Left lung (tissue), 14 donors: ENCODE measurements at places on chromosomes 2 and 18.
A peak's percentile ranks its signal among the peaks of the same experiment; 100 is the strongest.

GRCh38 chr2:67186326-67186725 lies 210.8 kb upstream of the ETAA1 start:
- DNase-seq, result no peak

- DNase-seq, result no peak
These were observed 988.3 kb upstream of the GYPC start for GRCh38 chr2:125667630-125668029.

DNA sequence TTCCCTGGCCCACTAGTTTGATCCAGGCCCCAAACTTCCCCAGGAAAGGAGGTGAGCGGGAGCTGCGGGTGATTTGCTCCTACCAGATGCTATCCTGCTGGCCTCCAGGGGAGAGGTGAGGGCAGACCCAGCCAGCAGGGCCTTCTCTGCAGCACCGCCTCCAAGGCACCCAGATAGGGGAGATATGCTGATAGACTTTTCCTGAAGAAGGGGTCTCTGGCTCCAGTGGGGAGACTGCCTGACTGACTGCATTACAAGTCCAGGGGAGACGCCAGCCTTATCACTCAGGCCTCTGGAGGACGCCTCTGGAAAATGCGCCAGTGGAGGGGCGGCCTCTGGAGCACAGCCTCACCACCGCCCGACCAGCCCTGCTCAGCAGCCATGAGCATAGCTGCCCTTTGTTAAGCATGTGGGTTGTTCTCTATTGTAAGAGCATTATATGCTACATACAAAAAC lies 60.6 kb upstream of the SMAD7 start:
- DNase-seq, result peak; percentile 25

DNA sequence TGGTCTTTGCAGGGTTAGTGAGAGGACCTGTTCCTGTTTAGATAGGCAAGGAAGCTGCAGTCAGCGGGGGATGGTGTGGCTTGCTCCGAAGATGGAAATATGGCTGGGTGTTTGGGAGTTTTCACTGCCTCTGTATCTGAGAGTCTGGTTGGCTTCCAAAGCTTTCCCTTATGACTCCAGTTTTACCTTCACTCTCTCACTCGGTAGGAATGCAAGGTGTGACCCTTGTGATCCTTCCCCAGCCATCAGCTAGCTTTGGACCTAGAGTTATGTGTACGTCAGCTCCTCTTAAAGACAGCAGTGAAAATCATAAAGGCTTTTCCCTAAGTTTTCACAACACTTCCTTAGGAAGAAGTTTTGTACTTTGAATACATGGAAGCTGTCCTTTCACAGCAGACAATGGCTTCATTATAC lies 35.5 kb upstream of the TMEM87B start:
- DNase-seq, result no peak

DNA sequence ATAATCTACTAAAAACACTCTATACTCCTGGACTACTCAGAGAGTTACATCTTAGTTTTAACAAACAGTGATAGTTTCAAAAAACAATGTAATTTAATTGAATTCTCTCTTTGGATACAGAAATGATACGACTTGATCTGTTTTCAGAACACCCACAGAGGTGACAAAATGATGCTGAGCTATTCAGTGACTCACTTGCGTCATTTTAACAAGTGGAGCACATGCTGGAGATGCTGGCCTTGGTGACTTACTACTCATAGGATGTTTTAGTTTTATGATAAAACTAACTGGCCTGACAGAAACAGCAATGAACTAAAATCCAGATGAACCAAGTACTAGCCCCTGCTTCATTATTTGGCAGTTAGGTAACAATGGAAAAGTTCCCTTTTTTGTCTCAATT lies 101.3 kb upstream of the ITGB6 start:
- no peak for DNase-seq

DNA sequence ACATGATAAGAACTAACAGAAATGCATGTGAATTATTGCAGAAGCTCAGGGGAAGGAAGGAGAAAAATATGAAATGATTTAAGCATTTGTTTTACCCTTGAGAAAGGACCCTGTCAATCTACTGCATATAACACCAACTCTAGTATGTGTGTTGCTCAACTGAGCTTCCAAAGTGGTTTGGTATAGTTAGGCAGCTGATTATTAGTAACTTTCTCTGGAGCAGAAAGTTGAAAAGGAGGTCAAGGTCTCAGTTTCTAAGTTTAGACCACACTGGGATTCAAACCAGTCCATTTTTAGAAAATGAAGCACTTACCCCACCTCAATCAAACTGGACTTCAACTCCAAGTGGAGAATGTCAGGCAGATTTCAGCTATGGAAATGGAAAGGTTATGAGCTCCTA lies 123.3 kb upstream of the CDC42EP3 start:
- no peak for DNase-seq

DNA sequence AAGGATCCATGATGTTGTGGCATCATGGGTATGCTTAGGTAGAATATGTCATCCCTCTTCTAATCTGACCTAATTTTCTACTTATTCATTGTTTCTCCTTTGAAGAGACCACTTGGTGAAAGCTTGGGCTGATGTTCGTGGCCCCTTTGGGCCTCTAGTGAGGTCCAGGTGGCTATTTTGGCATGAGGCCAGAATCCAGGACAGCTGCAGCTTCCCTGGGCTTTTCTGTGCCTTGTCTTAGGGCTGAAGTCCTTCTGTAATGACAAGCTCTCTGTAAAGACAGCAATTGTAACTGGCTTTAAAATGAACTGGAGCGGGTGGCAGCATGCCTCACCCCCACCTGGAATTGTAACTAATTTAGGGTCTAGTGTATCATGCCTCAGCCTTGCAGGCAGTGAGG lies 15.6 kb upstream of the MC2R start:
- no peak for DNase-seq

DNA sequence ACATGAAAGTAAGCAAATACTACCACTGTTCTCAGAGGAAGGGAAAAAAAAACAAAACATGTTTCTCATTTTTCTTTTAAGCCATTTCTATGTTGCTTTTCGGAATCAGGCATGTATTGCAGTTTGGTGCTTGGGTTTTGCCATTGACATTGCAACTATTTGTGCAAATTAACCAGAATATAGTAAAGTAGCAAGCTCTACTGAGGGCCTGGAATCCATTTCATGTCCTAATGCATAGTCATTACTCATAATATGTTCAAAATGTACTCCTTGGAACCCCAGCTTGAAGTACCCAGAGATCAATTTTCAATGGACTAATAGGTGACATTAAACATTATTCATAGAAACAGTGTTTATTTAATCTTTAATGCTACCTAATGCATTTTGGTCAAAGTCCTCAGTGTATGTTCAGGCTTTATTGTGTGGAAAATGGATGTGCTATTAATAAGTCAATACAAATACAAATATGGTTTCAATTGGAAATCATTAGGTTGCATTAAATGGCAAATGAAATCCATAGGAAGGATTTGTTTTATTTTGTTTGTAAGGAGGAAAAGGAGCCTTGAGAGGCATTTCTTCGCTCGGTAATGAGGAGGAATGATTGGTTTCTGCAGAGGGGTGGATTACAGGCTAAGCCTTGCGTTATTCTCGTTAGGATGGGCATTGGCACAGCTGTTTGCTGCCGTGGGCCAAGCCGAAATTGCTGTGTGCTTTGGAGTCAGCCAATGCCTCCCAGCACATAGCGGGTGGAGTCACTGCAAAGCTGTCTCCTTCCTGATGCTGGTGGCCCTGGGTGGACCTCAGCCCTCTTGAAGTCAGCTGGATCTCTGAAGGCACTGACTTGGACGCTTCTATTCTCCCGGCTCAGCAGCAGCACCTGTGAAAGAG lies 56.4 kb downstream of the MYCN start:
- DNase-seq, result no peak

DNA sequence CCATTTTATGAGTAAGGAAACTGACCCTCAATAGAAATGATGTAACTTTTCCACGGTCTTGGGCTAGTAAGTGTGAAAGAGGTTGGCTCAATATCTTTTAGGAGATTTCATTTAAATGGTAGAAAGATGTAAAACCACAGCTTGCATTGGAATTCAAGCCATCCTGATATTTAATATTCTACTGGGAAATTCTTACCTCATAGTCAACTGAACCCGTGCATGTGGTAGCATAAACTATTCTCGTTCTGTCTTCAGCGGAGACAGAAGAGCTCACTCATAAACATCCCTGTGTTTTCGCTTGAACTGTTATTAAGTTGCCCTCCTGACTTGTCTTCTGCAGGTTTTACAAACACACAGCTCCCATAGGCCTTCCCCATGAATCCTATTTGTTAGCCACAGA lies 8.5 kb upstream of the SPATS2L start:
- no peak for DNase-seq

DNA sequence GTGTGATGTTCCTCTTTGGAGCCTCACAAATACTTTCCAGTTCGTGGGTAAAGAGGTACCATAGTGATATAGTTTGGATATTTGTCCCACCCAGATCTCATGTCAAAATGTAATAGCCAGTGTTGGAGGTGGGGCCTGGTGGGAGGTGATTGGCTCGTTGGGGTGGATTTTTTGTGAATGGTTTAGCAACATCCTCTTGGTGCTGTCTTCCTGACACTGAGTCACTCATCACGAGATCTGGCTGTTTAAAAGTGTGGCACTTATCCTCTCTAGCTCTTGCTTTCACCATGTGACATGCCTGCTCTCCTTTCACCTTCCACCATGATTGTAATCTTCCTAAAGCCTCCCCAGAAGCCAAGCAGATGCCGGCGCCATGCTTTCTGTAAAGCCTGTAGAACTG lies 3.0 kb upstream of the CCDC93 start:
- DNase-seq, result no peak

GRCh38 chr2:227739351-227739750 lies 6.3 kb upstream of the SCYGR8 start:
- no peak for DNase-seq

DNA sequence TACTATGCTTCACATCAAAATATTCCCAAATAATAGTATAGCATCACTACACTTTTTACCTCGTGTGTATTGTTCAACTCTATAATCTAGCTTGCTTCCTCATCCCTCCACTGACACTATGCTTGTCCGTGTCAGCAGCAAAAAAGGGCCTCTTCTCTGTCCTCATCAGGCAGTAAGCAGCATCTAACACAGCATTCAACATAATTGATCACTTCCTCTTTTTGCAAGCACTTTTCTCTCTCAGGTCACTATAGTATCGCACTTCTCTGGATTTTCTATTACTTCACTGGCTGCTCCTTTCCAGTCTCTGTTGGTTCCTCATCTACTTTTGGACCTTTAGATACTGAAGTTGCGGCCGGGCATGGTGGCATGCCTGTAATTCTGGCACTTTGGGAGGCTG lies 64.9 kb upstream of the ZSWIM2 start:
- no peak for DNase-seq

- no peak for DNase-seq
These were observed 98.7 kb downstream of the FHOD3 start for GRCh38 chr18:36396190-36396589.

GRCh38 chr2:71589763-71590162 lies 136.4 kb downstream of the DYSF start:
- no peak for DNase-seq

DNA sequence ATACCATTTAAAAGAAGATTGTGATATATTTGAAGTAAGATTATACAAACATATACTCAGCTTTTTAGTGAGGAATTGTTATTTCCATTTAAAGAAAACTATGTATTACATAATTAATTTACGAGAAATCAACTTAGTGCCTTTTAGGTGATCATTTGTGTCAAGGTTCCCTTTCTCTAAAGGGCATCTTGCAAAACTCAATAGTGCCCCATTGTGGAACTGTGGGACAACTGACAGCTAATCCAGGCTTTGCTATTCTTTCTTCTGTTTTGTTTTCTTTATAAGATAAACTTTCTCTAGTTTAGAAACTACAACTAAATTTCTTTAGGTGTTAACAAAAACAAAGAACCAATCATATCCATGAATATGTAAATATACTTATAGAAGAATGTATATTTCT lies 24.3 kb upstream of the VIT start:
- no peak for DNase-seq

- no peak for DNase-seq
These were observed 43.8 kb downstream of the KANSL3 start for GRCh38 chr2:96594282-96594681.

DNA sequence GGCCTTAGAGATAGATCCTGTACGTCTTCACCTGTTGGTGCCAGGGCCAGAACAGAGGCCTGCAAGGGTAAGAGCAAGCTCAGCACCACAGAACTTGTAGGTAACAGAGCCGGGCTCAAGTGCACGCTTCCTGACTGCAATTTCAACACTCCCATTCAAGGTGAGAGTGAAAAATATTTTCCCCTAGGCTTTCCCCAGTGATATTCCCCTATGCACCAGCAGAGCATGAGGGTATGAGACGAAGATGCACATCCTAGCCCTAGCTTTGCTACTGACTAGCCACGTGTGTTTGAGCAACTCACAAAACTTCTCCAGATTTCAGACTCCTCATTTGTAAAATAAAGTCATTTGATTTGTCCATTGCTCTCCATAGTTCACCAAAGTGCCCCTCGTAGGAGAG lies 411.6 kb downstream of the ZNF521 start:
- no peak for DNase-seq

GRCh38 chr2:439556-440402 lies 151.9 kb upstream of the ALKAL2 start:
- peak; percentile 84 for DNase-seq

DNA sequence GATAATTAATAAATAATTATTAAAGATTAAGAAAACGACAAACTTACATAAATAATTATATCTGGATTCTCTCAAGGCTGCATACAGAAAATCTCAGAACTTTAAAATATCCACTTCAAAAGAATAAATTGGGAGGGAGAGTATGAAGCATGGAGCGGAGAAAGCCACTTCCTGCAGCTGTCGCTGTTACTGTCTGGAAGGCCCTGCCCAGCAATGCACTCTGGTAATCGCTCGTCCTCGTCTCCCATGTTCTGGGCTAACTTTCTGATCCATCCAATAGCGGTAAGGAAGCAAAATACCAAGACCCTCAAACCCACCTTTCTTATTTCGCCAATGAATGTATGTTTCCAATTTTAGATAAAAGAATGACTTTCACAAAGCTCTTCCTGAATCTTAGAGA lies 26.7 kb downstream of the CYRIA start:
- no peak for DNase-seq

- DNase-seq, result no peak
These were observed 35.2 kb downstream of the HS1BP3 start for GRCh38 chr2:20615466-20616241.

- no peak for DNase-seq
These were observed 263.8 kb downstream of the TCF4 start for GRCh38 chr18:55324166-55324565.

GRCh38 chr2:205902900-205903237 lies 183.1 kb downstream of the INO80D start:
- DNase-seq, result no peak

GRCh38 chr2:142980246-142981068 lies 103.0 kb downstream of the KYNU start:
- no peak for DNase-seq

- no peak for DNase-seq
These were observed 239.3 kb downstream of the FBXO15 start for GRCh38 chr18:73908323-73908722.

- peak; percentile 29 for DNase-seq
These were observed 24.6 kb downstream of the CROCC2 start for GRCh38 chr2:240930631-240931318.
